ENCODE measurements at places on chromosomes 6 and 20. TPM values are rescaled to one million over a fixed set of nuclear protein-coding genes. Genes with fewer than 3 reads are reported as not detected.

- DNase-seq: no peak
Observed at GRCh38 chr6:89536231-89536630, 102.3 kb downstream of the LYRM2 start.

DNA sequence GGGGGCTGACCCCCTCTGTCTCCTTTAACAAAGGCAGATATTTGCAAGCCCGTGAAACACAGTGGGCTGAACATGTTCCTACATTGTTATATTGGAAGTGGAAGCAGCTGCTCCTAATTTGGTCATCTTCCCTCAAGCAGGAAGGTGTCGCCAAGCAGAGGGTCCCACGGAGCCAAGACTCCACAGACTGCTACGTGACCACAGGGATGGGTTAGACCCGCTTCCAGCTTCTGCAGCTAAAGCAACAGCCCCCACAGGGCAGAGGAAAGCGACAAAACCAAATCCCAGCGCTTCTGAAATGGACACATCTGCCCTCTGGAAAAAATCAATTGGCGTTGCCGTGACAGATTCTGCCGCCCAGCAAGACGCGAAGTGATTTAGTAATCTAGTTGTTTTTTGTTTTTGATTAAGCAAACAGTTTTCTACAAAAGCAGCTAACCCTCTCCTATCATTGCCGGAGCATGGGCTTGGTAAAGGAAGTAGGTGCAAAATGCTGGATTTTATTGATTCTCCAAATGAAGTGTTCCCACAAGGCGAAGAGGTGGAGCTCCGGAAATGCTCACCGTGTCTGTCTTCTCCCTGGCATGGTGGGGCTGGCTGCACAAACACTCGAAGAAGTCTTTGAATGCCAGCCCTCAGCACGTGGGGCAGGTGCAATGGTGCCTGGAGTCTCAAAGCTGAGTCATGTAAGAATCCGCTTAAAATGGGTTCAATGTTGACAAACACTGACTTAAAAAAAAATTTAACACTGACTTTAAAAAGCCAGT lies 79.4 kb upstream of the FRMD1 start:
- no peak for DNase-seq

GRCh38 chr6:42791706-42792320 lies 10.0 kb downstream of the BICRAL start:
- no peak for DNase-seq

GRCh38 chr6:11161031-11161956 lies 49.8 kb upstream of the ERVFRD-1 start:
- no peak for DNase-seq

DNA sequence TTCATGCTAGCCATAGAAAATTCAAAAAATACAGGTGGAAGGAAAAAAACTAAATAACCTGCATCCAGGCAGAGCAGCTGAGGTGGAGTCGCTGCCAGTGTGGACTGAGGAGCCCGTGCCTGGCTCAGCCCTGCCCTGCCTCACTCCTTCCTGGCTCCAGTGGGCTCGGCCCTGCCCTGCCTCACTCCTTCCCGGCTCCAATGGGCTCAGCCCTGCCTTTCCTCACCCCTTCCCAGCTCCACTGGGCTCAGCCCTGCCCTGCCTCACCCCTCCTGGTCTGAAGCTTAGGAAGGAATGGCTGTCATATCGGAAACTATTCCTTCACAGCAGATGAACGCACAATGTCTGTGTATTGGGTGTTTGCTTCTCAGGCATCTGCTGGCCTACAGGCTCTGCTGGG lies 142.1 kb downstream of the SMOC2 start:
- DNase-seq: no peak

GRCh38 chr6:123908797-123909196 lies 105.1 kb downstream of the NKAIN2 start:
- DNase-seq: no peak

DNA sequence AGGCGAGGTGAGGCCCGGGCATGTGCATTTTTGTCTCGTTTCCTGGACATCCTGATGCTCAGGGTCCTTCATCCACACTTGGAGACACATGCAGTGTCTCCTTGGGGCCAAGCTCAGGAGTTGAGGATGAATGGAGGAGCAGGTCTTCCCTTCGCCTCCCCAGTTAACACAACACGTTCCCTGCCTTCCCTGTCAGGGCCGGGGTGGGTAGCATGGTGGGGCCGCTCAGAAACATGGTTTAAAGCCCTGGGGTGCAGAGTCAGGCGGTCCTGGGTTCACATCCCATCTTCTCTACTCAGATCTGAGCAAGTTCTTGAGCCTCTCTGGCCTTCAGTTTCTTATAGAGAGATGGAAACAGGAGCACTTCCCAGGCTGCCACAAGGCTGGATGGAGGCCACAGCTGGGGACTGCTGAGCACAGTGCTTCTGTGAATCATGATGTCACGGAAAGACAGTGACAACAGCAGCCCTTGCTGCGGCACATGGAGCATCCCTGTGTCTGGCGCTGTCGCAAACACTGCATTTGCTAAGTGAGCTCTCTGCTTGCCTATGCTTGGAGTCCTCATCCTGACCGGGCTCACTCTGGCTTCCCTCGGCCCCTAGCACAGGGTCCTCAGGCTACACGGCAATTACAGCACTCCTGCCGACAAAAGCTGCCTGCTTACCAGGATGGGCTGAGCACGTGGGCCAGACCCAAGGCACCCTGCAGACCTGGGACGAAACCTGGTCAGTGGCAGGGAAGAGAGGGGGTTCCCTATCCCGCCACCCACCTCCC lies 45.6 kb upstream of the STX16 start:
- DNase-seq: no peak

- DNase-seq: peak; percentile 21
Observed at GRCh38 chr6:170305805-170306323, 694 bp upstream of the FAM120B start.

DNA sequence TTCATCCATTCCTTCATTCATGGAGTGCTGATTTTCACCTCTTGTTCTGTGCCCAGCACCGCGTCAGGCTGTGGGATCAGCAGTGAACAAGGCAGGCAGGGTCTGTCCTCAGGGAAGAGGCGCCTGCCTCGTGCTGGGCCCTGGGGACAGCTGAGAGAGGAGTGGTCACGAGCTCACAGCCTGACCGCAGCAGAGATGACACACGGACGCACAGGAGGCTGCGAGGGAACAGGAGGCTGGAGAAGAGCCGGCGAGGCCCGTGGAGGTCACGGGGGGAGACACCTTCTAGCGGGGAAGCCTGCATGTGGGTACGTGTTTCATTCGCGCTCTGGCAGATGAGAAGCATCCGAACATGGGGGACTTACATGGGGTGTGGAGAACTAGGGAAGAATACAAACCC lies 27.5 kb downstream of the PXDC1 start:
- DNase-seq: no peak

DNA sequence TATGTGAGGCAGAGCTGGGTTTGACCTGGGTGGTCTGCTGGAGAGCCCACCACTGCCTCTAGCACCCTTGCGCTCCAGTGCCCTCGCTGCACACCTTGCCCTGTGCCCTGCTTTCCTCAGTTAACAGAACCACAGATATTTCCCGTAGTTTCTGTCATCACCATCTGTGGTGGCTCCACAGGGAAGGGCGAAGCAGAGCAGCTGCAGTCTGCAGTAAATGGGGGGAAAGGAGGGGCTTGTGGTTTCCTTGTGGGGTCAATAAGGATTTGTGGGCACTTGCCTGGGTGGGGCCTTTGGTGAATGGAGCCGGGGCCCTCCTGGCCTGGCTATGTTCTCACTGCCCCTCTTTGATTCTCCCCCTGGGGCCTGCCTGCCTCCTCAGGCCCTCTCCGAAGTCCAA lies 21.2 kb upstream of the CCDC167 start:
- DNase-seq: no peak

DNA sequence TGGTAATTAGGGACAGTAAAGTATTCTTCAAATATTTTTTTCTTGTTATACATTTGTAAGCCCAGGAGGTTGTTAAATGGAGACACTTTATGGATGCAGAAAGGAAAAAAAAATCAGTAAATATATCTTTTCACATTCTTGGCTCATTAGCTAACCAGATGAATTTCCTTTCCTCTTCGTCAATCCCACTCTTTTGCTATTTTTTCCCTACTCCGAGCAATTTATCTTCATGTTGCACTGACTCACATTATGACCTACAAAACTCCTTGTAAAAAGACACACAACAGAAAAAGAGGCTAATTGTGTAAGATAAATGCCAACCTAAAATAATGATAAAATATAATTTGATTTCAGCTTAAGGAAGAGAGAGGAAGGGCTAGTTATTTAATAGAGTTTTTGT lies 472.9 kb upstream of the ZNF337 start:
- DNase-seq: no peak

DNA sequence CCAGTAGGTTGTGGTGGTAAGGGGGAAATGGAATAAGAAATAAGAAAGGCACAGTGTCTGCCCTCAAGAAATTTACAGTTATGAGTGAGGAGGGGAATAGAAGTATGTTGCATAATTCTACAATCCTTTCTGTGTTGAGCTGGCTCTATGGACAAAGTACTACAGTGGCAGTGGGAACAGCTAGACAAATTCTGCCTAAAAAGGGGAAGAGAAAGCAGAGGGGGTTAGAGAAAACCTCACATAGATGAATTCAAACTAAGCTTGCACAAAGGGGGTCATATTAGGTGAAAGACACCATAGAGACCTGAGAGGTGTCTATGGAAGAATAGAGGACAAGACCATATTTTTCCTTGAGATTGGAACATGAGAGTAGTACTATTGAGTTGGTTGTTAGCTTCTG lies 146.9 kb upstream of the VGLL2 start:
- DNase-seq: no peak

- no peak for DNase-seq
Observed at GRCh38 chr6:13278164-13278563, 50.2 kb downstream of the TBC1D7 start.

DNA sequence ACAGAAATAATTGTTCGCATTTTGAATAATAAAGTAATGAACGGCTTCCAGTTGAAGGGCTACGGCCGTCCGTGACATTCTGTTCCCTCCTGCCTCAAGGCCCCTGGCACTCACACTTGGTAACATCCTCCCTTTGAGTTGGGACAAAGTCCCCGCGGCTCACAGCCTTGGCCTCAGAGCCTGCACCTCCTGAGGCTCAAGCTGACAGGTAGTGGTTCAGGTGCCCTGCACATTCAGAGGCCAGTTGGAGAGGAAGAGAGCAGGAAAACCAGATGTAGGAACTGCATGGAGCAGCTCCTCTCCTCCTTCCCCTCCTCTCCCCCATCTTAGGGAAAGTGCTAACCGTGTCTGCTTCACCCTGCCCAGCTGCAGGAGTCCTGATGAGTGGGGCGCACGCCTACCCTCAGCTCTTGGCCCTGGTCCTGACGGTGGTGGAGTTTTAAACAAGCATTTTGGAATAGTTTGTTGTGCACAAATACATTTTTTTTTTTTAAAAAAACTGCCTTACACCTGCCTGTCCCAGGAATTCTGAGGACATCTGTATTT lies 393.1 kb downstream of the SMOC2 start:
- DNase-seq: no peak

GRCh38 chr6:42368181-42368580 lies 83.5 kb downstream of the TRERF1 start:
- no peak for DNase-seq

DNA sequence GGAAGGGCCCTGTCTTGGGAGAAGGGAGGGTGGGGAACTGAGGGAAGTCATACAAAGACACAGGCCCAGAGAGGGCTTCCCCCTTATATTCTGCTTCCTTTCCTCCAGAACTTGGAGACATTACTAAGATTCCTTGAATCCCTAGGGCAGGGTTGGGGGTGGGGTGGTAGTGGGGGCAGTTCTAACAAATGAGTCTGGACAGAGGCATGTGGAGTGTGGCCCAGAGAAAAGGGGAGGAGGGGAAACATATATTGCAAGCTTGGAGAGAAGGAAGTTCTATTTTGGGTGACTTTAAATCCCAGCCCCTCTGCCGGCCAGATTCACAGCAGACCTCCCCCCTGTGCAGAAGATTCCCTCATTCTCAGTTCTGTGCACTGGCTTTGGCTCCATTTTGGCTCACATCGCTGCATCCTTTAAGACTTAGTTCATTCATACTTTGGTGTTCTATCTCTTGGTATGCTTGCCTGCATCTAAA lies 43.7 kb downstream of the DAAM2 start:
- no peak for DNase-seq

GRCh38 chr6:131776985-131777384 lies 30.8 kb upstream of the ENPP1 start:
- DNase-seq: no peak

DNA sequence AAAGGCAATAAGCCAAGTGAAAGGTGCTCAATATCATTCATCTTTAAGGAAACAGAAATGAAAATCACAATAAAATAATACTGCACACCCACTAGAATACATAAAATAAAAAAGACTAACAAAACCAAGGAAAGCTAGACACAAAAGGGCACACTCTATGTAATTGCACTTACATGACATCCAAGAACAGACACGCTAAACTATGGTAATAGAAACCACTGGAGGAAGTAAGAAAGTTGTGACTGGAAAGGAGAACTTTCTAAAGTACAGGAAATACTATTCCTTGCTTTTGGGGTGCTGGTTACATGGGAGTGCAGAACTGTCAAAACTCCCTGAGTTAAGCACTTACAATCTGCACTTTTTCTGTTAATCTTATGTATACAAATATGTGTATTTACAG lies 253.7 kb upstream of the RUNX2 start:
- DNase-seq: no peak

- peak; percentile 30 for DNase-seq
Observed at GRCh38 chr6:136669299-136669699, 119.1 kb upstream of the MAP7 start.

DNA sequence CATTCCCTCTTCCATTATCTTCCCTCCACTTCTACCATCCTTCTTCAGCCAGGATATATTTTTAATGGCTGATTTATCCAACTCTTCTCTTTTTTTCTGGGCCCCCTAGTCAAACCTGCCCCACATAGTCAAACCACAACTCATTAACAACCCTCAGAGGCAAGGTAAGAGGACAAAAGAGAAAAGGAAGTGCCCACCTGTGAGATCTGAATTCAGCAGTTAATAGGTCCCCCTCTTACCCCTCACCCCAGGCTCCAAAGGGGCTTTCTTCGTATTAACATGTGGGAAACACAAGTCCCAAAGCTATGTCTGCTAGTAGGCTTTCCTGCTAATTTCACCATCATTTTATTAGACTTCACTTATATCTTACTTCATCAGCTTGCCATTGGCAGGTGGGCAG lies 44.1 kb upstream of the TSPYL1 start:
- DNase-seq: no peak

- DNase-seq: no peak
Observed at GRCh38 chr6:34793877-34794276, 2.0 kb downstream of the BLTP3A start.

GRCh38 chr6:90288404-90288803 lies 8.2 kb downstream of the BACH2 start:
- no peak for DNase-seq

Gene EPPIN
- total RNA-seq: not detected

Gene WFDC5
- not detected for total RNA-seq

Gene CAPN11
- total RNA-seq: 0.66 TPM

Gene FAM184A
- 9.9 TPM for total RNA-seq

Gene KCNK16
- total RNA-seq: 2.9 TPM

Gene CPNE5
- not detected for total RNA-seq

Gene KIFC1
- 0.66 TPM for total RNA-seq

Gene HTR1E
- not detected for total RNA-seq

Gene ASIP
- total RNA-seq: not detected

Data from body of pancreas (tissue), 4 donors.